EL (cell line): ENCODE measurements at places on chromosomes 7 and 10.

DNA sequence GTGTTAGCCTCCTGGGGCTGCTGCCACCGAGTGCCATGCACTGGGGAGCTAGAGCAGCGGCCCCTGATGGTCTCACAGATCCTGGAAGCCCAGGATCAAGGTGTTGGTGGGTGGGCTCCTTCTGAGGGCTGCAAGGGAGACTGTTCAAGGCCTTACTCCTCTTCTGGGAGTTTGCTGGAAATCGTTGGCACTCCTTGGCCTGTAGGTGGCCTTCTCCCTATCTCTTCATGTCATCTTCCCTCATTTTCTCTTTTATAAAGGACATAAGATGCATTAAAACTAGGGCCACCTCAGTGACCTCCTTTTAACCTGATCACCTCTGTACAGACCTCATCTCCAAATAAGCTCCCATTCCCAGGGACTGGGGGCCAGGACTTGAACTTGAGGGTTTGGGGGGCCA is 27.0 kb upstream of the ZNF862 start:
- no peak for DNase-seq

DNA sequence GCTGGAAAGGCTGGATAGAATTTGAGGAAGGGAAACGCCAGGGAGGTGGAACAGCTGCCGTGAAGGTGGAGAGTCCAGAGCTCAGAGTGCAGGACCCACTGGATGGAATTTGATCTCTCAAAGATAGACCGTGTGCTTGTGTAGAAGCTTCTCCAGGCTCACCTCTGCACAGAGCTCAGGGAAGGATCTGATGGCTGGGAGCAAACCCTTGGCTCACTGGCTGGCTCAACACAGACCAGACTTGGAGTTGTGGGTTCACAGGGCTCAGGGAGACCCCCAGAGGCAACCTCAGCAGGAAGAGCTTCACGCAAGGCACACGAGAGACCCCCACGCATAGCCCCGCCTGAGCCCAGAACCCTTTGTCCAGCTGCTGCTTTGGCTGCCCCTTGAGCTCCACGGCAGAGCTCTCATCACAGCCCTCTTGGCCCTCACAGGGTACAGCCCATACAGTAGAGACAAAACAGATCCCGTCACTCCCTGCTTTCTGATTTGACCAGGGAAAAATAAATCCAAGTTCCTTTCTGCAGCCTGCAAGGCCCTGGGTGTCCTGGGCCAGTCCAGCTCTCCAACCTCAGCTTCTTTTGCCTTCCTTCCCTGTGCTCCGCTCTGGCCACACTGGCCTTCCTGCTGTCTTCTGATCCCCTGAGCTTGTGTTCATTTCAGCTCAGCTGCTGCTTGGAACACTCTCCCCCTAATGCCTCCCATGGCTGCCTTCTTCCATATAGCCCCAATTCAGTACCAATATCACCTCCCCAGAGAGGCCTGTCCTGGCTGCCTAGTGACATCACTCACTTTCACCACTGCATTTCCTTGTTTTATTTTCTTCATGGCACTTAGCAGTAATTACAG is 26.3 kb downstream of the GHRHR start:
- DNase-seq, result no peak

DNA sequence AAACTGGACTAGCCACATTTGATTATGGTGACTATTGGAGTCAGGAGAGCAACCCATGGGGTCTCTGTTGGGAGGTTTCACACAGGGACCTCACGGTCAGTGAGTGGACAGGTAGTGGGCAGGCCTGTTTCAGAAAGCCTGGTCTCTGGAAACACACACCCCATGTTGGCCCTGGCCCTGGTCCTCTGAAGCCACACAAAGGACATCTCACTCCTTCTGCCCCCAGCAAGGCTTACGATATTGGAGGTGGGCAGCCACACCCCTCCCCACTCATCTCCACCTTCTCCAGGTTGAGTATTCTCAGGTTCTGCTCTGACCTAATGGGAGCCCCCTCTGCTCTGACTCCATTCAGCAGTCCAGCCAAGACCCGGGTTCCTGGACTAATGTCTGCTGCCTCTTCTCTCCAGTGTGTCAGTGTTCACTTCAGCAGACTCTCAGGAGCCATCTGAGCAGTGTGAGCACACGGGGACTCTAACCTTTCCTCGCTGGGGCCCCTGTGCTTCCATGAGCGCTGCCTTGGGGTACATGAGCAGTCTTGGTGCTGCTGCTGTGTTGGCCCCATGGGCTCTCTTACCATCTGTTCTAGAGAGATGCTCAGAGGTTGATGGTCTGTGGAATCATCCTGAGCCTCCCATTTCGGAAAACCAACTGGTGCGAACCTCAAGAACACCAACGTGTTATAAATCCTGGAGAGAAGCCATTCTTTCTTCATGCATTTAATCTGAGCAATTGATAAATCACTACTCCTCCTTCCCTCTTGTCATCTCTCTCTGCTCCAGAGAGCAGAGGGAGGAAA is 748.6 kb downstream of the GRID1 start:
- DNase-seq, result no peak

DNA sequence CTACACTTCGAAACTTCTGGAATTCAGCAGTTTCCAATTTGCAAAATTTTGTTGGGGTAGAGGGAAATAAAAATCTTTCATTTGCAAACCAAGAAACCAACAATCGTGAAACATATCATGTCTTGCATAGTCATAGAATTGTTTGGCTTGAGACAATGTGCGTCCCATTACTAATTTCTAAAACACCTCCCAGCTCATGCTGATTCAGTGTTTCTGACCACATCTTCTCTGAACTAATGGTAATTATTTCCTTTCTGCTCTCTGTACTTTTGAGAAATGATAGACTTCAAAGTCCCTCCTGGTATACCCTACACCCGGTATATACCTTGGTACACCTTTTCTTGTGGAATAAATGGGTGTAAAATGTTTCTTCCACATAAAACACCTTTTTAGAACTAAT is 41.8 kb upstream of the TSPAN13 start:
- peak; percentile 52 for DNase-seq

GRCh38 chr7:1642291-1642731 is 27.8 kb upstream of the ELFN1 start:
- DNase-seq, result no peak

DNA sequence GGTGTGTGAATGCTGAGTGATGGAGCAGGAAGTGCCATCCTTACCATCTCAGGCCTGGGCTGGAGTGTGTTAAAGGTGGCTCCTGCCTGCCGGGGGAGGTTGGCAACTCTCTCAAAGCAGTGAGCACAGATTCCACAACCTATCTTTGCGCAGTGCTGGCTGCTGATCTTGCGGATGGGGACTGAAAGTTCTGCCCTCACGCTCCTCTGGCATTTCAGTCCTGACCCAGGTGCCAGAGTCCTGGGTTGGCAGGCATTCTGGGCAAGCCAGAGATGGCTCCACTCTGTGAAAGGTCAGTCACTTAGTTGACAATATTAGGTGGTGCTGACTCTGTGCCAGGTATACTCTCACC is 315.5 kb downstream of the RPS24 start:
- DNase-seq, result no peak

- DNase-seq, result peak; percentile 51
Observed at GRCh38 chr10:34343764-34344163, 471.3 kb downstream of the PARD3 start.

DNA sequence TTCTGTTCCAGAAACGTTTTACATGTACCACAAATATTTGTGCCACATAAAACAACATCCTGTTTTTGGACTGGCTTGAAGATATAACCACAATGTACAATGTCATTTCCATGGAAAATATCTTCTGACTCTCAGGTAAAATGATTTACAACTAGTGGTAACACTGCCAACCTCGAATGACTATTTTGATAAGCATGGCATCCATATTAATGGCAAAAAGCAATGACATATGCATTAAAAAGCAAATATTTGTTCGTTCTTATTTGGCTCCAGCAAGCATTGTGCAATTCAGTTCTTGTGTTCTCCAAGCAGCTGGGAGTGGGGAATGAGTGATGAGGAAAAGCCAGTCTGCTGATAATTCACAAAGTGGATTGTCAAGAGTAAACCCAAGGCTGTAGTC is 289.0 kb downstream of the PLXDC2 start:
- no peak for DNase-seq

GRCh38 chr7:18345641-18346234 is 149.8 kb upstream of the HDAC9 start:
- peak; percentile 54 for DNase-seq

- no peak for DNase-seq
Observed at GRCh38 chr10:83680470-83680891, 458.8 kb upstream of the GHITM start.

DNA sequence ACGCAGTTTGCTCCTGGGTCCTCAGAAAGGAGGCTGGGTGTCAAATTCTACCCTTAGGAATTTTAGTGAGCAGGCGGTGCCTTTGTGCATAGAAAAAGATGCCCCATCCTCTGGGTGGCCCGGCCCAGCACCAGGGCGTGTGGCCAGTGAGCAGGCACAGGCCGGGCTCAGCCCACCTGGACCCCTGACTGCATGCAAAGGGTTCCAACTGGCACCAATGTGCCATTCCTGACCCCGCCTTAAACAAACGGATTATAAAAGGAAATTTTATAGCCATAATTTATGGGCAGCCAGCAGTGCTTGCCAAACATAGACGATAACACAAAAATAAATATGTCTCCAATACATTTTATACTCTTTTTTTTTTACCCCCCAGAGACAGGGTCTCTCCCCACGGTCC is 40.1 kb upstream of the GNA12 start:
- DNase-seq, result no peak

DNA sequence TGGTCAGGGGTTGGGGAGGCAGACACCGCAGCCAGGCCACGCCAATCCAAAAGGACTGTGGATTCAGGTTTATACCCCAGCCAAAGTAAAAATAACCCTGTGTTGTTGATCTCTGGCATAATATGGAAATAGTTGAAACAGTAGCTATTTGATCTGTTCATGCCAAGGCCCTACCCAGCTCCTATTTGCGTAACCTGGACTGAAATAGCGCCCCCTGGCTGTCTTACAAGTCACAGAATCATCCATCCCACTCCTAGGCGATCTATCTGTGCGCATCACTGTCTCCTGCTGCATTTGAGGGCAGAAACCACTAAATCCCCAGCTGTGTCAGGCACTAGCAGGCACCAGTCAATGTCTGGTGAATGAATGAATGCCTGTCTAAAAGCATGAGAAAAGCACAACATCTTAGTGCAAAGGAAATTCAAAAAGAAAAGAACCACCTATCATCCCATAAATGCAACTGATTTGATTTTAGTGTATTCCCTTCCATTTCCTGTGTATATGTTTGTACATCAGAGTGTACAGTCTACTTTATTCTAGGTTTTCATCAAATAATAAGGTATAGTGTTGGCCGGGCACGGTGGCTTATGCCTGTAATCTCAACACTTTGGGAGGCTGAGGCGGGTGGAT is 160.0 kb downstream of the SLIT1 start:
- peak; percentile 40 for DNase-seq

- DNase-seq, result no peak
Observed at GRCh38 chr7:117809958-117810357, 63.3 kb downstream of the CTTNBP2 start.

DNA sequence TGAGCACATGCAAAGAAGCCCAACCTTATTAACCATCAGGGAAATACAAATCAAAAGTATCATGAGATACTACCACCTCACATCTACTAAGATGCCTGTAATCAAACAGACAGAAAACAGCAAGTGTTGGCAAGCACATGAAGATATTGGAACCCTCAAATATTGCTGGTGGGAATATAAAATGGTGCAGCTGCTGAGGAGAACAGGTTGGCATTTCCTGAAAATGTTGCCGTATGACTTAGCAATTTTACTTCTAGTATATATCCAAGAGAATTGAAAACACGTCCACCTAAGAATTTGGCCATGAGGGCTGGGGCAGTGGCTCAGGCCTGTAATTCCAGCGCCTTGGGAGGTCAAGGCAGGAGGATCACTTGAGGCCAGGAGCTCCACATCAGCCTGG is 39.4 kb upstream of the TNRC18 start:
- no peak for DNase-seq

DNA sequence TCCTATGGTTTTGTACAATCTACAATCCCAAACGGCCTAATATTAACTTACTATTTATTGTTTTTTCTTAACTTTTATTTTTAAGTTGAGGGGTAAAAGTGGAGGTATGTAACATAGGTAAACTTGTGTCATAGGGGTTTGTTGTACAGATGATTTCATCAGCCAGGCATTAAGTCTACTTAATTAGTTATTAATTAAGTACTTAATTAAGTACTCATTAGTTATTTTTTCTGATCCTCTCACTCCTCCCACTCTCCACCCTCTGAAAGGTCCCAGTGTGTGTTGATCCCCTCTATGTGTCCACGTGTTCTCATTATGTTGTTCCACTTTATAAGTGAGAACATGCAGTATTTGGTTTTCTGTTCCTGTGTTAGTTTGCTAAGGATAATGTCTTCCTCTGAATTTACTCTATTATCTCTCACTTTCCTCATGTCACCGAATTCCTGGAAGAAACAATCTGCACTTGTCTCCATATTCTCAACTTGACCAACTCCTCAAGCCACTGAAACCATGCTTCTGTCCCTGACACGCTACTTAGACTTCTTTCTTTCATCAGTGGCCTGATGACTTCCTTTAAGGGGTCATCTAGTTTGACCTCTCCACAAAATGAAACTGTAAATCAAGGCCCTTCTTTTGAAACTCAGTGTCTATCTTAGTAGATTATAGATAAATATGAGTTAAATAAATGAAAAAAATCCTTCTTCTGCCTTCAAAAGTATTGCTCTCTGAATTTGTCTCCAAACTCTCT is 9.1 kb downstream of the CACNA2D1 start:
- no peak for DNase-seq

DNA sequence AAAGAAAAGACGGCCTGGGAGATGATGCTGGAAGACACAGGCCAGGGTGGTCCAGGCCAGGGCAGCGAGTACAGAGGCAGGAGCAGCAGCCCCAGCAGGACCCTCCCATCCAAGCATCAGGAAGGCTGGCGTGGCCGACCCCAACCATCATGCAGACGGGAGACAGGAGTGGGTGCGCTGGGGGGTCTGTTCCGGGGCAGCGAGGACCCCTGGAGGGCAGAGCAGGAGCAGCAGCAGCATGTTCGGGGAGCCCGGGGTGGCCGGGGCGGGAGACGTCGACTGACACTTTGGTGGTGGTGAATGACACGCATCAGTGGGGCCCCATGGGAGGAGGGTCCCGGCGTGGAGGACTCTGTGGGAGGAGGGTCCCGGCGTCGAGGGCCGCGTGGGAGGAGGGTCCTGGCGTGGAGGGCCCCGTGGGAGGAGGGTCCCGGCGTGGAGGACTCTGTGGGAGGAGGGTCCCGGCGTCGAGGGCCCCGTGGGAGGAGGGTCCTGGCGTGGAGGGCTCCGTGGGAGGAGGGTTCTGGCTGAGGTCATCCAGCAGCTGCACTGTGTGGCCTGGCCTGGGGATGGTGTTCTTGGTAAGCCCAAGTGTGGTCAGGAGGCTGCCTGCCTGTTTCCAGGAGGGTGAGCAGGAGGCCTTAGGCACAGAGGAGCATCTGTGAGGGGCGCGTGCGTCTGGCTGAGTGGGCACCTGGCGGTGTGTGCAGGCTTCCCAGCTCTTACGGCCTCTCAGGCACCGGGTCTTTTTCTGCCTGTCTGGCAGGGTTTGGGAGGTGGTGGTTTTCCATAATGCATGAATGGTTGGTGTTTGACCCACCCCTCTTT is 38.9 kb downstream of the FAM20C start:
- DNase-seq, result no peak

GRCh38 chr10:23031318-23031717 is 64.1 kb upstream of the MSRB2 start:
- no peak for DNase-seq
